ENCODE measurements at places on chromosomes 16 and 17.

DNA sequence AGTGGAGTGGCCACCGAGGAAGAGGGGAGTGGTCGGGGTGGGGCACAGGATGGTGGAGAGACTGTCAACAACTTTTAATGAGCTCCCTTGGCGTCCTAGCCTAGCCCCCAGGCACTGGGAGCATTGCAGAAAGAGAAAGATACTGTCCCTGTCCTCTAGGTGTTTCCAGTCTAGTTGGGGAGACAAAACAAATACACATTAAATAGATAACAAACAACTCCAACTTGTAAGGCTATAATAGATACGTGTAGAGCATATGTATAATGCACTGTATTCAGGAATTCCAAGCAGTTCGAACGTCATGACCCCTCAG lies 435 bp upstream of the UBE2O start:
- no peak for DNase-seq

DNA sequence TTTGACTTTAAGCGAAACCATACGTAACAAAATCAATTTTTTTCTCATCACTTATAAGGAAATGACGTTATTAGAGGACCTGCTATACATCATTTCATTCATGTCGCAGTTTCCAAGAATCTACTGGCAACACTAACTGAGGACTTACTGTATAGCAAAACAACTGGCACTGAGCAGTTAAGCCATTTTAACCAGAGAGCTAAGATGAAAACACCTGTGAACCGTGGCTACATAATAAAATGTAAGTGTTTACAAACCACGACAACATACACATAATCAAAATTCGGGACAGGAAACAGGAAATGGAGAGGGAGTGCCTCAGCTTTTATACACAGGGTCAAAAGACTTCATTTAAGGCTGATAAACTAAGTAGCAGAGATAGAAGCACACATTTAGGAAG lies 29.5 kb downstream of the METTL16 start:
- DNase-seq: no peak

- DNase-seq: no peak
These were observed 33.3 kb upstream of the ZFPM1 start for GRCh38 chr16:88419790-88420189.

GRCh38 chr16:59259950-59260319 lies 525.8 kb upstream of the GOT2 start:
- no peak for DNase-seq

- DNase-seq: no peak
These were observed 36.6 kb downstream of the CYLD start for GRCh38 chr16:50778284-50779163.

DNA sequence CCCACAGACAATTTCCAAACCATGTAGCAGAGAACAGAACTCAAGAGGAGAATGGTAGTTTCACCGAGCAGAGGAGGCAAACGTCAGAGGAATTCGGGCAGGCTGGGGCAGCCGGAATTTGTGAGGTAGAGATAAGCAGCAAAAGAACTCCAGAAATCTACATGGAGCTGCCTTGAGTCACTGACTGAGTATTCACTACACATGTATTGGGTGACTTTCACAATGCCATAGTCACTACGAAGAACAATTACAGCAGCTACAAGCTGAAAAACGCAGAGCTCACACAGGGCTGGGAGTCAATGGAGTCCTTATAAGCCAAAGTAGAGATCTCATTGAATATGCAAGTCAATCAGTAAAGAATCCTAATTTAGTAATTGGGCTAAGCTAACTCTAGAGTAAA lies 13.4 kb downstream of the CMC2 start:
- no peak for DNase-seq
